ENCODE measurements at places on chromosomes 12 and 14. TPM values are rescaled to one million over a fixed set of nuclear protein-coding genes. Genes with fewer than 3 reads are reported as not detected.
A peak's percentile ranks its signal among the peaks of the same experiment; 100 is the strongest.

GRCh38 chr12:4518106-4518728 is 20.5 kb upstream of the RAD51AP1 start:
- no peaks in the 10 kb centered on the region for H3K4me1 ChIP-seq
- H3K36me3 ChIP-seq, result no peaks in the 10 kb centered on the region
- DNase-seq, result no peak
- no peak overlapping the region for H3K27ac ChIP-seq

The TBC1D30 gene
- 5.2 TPM for total RNA-seq

DNA sequence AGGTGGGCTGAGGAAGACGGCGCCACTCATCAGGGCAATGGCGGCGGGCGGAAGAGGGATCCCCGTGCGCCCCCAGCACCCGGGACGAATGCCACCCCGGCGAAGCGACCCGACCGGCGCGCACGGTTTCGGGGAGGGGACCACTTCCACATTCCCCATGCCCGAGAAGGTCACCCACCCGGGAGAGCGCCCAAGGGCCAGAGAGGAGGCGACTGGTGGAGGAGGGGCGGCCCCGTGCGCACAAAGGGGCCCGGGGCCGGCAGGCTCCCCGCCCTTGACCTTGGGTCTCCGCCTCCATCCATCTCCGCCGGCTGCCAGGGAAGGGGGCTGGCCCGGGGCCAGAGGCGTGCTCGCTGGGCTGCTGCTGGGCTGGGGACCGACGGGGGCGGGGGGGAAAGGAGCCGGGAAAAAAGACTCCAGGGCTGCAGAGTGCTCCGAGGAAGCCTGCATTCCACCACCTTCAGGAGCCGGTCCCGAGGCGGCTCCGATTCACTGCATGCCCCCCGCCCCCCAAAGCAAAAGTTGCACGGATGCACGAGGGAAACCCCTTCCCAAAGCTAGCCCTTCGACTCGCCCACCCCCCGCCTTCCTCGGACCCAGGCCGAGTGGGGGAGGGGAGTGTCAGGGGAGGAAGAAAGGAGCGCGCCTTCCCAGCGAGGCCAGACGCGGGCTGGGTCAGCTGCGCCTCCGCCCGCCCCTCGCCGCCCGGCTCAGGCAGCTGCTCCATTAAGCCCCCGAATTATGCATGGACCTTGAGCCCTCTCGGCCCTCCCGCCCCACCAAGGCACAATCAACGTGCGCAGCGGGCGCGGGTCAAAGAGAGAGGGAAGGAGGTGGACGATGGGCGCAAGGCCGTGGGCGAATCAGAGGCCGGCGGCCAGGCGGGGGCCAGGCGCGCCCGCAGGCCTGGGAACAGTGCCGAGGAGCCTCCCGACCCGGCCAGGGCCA is 26.2 kb downstream of the BCL11B start:
- peaks cover 2% of the 10 kb centered on the region for H3K4me1 ChIP-seq
- H3K27me3 ChIP-seq, result no peaks in the 10 kb centered on the region
- DNase-seq, result no peak

DNA sequence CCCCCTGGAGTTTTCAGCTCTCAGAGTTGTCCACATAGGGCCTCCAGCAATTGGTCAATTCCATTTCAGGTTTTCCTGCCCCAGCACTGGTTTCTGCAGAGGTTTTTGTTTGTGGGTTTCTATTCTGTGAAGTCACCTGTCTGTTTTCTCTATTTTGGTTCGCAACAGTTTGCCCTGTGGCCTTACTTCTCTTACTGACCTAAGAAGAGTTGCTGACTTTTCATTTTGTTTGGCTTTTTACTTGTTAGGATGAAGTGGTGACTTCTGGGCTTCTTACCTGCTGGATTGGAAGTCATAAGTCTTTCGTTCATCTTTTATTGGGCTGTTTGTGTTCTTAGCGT is 196.4 kb upstream of the PARP11 start:
- H3K27me3 ChIP-seq, result no peaks in the 10 kb centered on the region
- H3K27ac ChIP-seq, result no peak overlapping the region
- no peaks in the 10 kb centered on the region for H3K36me3 ChIP-seq

DNA sequence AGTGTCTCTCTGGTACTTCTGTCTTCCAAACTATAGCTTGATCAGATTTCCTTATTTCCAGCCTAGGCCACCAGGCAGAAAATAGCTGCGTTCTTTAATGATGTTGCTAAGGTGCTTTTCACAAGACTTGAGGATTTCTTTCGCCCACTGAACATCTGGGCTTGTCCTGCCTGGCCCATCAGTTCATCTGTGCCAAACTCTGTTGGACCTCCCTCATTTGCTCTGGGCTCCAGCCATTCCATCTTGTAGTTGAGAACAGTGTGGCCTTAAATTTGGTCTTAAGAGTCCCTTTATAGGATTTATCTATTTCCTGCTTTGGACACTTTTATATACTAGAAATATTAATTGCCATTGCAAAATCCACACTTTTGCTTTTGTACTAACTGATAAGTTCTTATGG is 109.6 kb downstream of the TTLL5 start:
- no peak overlapping the region for H3K4me3 ChIP-seq
- no peaks in the 10 kb centered on the region for H3K27me3 ChIP-seq
- DNase-seq, result no peak
- no peak overlapping the region for H3K27ac ChIP-seq
- no peaks in the 10 kb centered on the region for H3K36me3 ChIP-seq

GRCh38 chr14:63899953-63900352 is 47.1 kb downstream of the SYNE2 start:
- H3K4me1 ChIP-seq, result peaks cover 8% of the 10 kb centered on the region
- H3K27me3 ChIP-seq, result no peaks in the 10 kb centered on the region
- no peak overlapping the region for H3K4me3 ChIP-seq
- no peaks in the 10 kb centered on the region for H3K36me3 ChIP-seq
- no peak overlapping the region for H3K27ac ChIP-seq

- H3K4me1 ChIP-seq, result no peaks in the 10 kb centered on the region
- no peaks in the 10 kb centered on the region for H3K36me3 ChIP-seq
- no peak overlapping the region for H3K27ac ChIP-seq
Observed at GRCh38 chr12:70581208-70581607, 56.0 kb downstream of the PTPRB start.

DNA sequence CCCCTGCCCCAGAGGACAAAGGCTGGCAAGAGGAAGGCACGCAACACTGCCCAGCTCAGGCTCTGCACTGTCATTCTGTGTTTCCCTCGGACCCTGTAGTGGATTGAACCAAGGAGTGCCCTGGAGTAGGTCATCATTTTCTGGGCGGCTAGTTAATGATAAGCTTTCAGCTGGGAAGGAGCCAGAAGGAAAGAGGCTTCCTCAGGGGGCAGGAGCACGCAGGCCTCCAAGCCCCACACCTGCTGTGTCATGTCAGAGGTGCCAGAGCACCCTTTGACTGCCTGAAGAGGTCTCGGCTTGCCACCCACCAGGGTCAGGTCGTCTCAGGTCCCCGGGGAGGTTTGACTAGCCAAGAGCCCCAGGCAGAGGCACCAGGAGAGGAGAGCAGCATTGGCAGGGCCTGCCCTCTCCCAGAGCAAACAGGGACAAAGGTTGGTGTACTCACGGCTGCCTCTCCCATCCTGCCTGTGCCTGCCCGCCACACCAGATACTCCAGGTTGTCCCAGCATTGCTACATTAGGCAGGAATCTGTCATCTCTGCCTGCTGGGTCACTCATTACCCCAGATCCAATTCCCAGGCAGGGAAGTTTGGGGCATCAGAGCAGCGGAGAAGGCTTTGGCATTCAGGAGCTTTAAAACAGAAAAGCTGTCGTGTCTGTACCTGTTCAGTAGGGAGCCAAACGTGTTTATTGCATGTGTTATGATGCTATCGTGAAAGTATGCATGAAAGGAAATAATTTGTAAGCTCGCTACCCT is 33.5 kb upstream of the ATP2A2 start:
- no peaks in the 10 kb centered on the region for H3K36me3 ChIP-seq
- H3K27ac ChIP-seq, result peak overlapping the region; percentile 70
- no peaks in the 10 kb centered on the region for H3K27me3 ChIP-seq

The CACNB3 gene
- 92.3 TPM for total RNA-seq

GRCh38 chr12:33438851-33439586 is 600 bp downstream of the SYT10 start:
- H3K27me3 ChIP-seq, result no peaks in the 10 kb centered on the region
- H3K27ac ChIP-seq, result no peak overlapping the region
- peak; percentile 12 for DNase-seq
- peak overlapping the region; percentile 33 for H3K4me3 ChIP-seq

The FITM1 gene
- total RNA-seq, result not detected

The C12orf50 gene
- 0.20 TPM for total RNA-seq

DNA sequence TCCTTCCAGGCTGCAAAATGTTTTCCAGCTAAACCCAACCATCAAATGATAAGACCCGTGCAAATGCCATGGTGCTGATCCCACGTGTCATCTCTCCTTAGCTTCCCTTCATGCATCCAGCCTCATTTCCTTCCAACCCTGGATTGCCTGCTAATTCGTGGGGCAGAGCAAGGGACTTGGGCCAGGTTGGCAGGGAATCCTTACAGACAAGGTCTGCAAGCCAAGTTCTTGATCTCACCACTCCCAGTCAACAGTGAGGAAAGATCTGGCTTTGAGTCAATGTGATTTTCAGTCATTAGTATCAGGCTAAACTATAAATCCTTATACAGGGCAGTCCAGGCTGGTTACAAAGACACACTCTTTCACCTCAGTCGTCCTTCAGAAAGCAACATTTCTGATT is 150.9 kb downstream of the ANO2 start:
- DNase-seq, result no peak
- no peak overlapping the region for H3K27ac ChIP-seq

DNA sequence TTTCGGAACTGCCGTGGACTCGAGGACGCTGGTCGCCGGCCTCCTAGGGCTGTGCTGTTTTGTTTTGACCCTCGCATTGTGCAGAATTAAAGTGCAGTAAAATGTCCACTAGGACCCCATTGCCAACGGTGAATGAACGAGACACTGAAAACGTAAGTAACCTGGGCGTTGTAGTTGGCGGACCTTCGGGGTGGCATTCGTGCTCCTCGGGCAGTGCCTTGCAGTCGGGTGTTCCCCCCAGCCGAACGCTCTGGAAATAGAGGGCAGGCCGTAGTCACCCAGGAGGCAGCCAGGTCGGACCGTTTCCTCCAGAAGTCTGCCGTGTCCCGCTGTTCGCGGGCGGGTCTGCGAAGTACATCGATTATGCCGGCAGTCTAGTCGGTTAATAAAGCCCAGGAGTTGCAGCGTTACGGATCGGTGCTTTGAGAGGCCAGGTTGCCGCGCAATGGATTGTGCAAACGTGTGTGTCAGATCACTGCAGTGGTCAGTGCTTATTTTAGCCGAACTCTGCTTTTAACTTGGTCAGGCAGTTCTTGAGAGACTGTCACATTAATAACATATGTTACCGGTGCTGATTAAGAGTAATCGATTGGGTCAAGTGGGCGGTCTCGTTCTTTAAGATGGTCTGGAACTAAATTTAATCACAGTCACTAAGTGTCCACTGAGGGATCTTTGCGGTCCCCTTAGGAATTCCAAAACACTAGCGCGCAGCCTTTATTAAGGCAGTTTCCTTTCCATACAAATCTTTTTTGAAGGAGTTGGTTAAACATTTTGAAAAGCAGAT is 906 bp downstream of the MARK3 start:
- peak; percentile 36 for DNase-seq
- H3K36me3 ChIP-seq, result no peaks in the 10 kb centered on the region
- H3K4me3 ChIP-seq, result peak overlapping the region; percentile 68
- H3K27ac ChIP-seq, result peak overlapping the region; percentile 83
- H3K4me1 ChIP-seq, result peaks cover 5% of the 10 kb centered on the region
- H3K27me3 ChIP-seq, result no peaks in the 10 kb centered on the region

The CLEC4D gene
- not detected for total RNA-seq

The ADAM21 gene
- total RNA-seq, result not detected

DNA sequence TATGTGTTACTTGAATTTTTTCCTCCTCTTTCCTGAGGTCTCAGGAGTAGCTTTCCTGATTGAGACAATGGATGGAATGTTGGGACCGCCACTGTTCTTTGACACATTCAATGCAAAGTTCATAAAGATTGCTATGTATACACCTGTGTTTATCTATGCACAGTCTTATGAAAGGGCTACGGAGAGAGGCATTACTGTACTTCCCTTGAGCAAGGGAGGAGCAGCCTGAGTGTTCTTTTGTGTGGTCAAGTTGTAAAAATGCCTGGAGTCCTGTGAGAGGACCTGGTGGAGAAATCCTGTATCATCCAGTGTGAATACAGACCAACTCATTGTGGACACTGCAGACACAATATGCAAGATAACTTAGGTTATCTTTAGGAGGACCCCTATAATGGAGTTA is 1.2 kb downstream of the SRGAP1 start:
- H3K36me3 ChIP-seq, result no peaks in the 10 kb centered on the region
- H3K27ac ChIP-seq, result no peak overlapping the region
- H3K27me3 ChIP-seq, result no peaks in the 10 kb centered on the region

DNA sequence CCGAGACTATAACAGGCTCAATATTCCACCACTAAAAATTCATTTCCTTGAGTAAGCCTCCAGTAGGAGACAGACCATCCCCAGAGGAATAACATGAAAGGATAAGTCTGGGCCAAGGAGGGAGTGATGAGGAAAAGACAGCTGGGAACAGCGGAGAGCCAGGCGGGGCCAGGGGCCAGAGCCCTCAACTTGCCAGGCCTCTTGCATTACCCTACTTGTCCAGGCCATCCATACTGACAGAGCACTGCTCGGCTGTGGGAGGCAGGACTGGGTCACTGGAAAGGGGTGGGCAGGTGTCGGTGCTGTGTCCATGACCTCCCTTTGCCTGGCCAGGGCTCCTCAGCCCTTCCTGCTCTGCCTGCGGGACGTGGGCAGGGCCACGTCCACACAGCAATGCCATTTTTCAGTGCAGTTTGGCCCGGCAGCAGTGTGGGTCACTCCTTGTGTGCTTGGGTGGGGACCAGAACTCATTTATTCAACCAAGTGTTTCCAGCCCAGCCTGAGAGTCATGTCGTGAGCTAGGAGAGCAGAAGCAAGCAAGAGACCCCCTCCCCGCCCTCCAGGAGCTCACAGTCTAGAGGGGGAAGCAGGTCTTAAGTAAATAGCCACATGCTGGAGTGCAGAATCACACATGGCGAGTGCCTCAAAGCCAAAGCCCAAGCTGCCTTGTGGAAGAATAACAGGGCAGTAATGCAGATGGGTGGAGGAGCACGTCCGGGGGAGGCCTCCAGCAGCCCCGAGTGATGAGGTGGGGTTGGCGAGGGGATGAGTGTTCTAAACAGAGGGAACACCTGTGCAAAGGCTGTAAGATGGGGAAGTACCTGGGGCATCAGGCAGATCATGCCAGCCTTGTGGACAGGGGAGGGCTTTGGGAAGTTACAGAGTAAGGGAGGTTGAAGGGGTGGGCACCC is 8.9 kb upstream of the FAIM2 start:
- no peaks in the 10 kb centered on the region for H3K36me3 ChIP-seq

DNA sequence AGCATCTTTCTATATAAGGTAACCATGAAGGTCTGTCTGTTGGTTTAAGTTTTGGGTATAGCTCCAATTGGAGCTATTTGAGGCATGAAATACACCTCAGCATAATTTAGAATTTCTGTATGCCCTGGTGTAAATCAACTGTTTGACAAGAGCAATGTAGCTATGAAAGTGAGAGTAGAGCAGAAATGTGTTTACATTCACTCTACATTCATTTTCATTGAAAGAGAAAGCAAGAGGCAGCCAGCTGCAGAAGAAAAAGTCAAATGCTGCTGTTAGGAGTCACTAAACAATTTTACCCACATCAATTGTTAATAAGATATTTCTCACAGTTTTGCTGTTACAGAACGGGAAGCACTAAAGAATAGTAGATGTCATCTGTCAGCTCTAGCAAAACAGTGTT is 252.5 kb downstream of the SLC6A15 start:
- no peak overlapping the region for H3K27ac ChIP-seq
- no peak overlapping the region for H3K4me3 ChIP-seq
- no peaks in the 10 kb centered on the region for H3K4me1 ChIP-seq
- no peaks in the 10 kb centered on the region for H3K36me3 ChIP-seq

The ADGRD1 gene
- total RNA-seq, result 68.3 TPM

- no peaks in the 10 kb centered on the region for H3K36me3 ChIP-seq
- no peak overlapping the region for H3K4me3 ChIP-seq
- H3K27me3 ChIP-seq, result no peaks in the 10 kb centered on the region
- peaks cover 2% of the 10 kb centered on the region for H3K4me1 ChIP-seq
- no peak overlapping the region for H3K27ac ChIP-seq
Observed at GRCh38 chr14:84250893-84251292, 1279.1 kb upstream of the FLRT2 start.
